ENCODE measurements at places on chromosomes 4 and X. TPM values are rescaled to one million over a fixed set of nuclear protein-coding genes. Genes with fewer than 3 reads are reported as not detected.

Gene GC
- not detected for total RNA-seq

DNA sequence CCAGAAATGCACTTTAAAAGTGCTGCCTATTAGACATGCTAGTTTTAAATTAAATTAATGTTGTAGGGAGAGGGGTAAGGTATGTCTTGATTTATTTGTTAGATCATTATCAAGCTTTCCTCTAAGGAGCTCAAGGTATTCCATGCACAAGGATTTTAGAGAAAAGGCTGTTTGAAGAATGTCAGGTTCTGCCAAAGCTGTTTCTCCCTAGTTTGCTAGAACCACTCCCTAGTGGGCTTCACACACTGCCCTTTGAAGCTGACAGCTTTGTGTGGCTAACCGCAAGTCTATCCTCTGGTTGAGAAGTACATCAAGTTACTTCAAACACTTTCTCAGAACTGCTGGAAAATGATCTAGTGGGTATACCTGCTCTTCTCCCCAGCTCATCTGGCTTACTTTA is 32.3 kb downstream of the RASL11B start:
- H3K4me1 ChIP-seq: no peaks in the 10 kb centered on the region
- H3K4me3 ChIP-seq: no peak overlapping the region
- no peak for DNase-seq
- no peaks in the 10 kb centered on the region for H3K27me3 ChIP-seq

- no peak overlapping the region for H3K27ac ChIP-seq
- no peak for DNase-seq
- H3K27me3 ChIP-seq: peaks cover 14% of the 10 kb centered on the region
- no peak overlapping the region for H3K4me3 ChIP-seq
These were observed 38.1 kb upstream of the STIM2 start for GRCh38 chr4:26822546-26822945.

- no peaks in the 10 kb centered on the region for H3K27me3 ChIP-seq
- H3K27ac ChIP-seq: no peak overlapping the region
- no peak overlapping the region for H3K4me3 ChIP-seq
- H3K36me3 ChIP-seq: no peaks in the 10 kb centered on the region
- H3K4me1 ChIP-seq: no peaks in the 10 kb centered on the region
- DNase-seq: no peak
These were observed 33.2 kb upstream of the CLDN24 start for GRCh38 chr4:183355405-183355804.

- no peaks in the 10 kb centered on the region for H3K4me1 ChIP-seq
- no peaks in the 10 kb centered on the region for H3K36me3 ChIP-seq
- no peak for DNase-seq
- no peaks in the 10 kb centered on the region for H3K27me3 ChIP-seq
- no peak overlapping the region for H3K27ac ChIP-seq
These were observed 10.8 kb downstream of the CETN2 start for GRCh38 chrX:152819732-152820131.

DNA sequence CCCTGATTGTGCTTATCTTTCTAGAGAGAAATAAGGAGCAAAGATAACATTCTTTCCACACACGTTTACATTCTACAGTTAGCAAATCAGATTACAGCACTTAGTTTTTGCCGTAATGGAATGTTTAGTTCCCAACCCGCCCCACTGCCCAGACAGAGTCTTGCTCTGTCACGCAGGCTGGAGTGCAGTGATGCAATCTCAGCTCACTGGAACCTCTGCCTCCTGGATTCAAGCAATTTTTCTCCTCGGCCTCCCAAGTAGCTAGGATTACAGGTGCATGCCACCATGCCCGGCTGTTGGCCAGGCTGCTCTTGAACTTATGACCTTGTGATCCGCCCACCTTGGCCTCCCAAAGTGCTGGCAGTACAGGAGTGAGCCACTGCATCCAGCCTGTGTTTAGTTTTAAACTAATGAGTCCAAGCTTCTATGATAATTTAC is 8.4 kb upstream of the PRPS1 start:
- H3K4me3 ChIP-seq: no peak overlapping the region
- no peaks in the 10 kb centered on the region for H3K36me3 ChIP-seq
- no peak for DNase-seq
- H3K27ac ChIP-seq: no peak overlapping the region

GRCh38 chr4:147865926-147866325 is 134.0 kb downstream of the ARHGAP10 start:
- no peak overlapping the region for H3K4me3 ChIP-seq
- no peaks in the 10 kb centered on the region for H3K27me3 ChIP-seq
- no peak overlapping the region for H3K27ac ChIP-seq
- no peaks in the 10 kb centered on the region for H3K36me3 ChIP-seq

- H3K27me3 ChIP-seq: no peaks in the 10 kb centered on the region
- peaks cover 28% of the 10 kb centered on the region for H3K36me3 ChIP-seq
- H3K4me1 ChIP-seq: no peaks in the 10 kb centered on the region
- H3K27ac ChIP-seq: no peak overlapping the region
- H3K4me3 ChIP-seq: no peak overlapping the region
- DNase-seq: no peak
These were observed 91.8 kb downstream of the PDE5A start for GRCh38 chr4:119536572-119537528.

GRCh38 chr4:79311279-79311678 is 14.6 kb downstream of the NAA11 start:
- no peaks in the 10 kb centered on the region for H3K36me3 ChIP-seq
- no peak overlapping the region for H3K4me3 ChIP-seq
- no peak for DNase-seq
- H3K27me3 ChIP-seq: no peaks in the 10 kb centered on the region
- no peaks in the 10 kb centered on the region for H3K4me1 ChIP-seq
- H3K27ac ChIP-seq: no peak overlapping the region

DNA sequence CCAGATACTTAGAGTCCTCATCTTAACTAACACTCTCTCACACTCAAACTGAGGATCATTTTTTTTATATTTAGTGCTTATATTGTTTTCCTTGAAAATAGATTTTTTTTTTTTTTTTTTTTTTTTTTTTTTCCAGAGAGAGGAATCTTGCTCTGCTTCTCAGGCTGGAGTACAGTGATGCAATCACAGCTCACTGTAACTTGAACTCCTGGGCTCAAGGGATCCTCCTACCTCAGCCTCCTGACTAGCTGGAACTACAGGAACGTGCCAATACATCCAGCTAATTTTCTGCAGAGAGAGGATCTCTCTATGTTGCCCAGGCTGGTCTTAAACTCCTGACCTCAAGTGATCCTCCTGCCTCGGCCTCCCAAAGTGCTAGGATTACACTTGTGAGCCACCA is 650.3 kb upstream of the ATOH1 start:
- no peaks in the 10 kb centered on the region for H3K4me1 ChIP-seq
- no peak for DNase-seq
- no peak overlapping the region for H3K4me3 ChIP-seq
- H3K27ac ChIP-seq: no peak overlapping the region
- no peaks in the 10 kb centered on the region for H3K27me3 ChIP-seq
- no peaks in the 10 kb centered on the region for H3K36me3 ChIP-seq

GRCh38 chrX:130770615-130771014 is 132.4 kb downstream of the ENOX2 start:
- no peaks in the 10 kb centered on the region for H3K36me3 ChIP-seq
- H3K27ac ChIP-seq: no peak overlapping the region
- DNase-seq: no peak
- H3K27me3 ChIP-seq: no peaks in the 10 kb centered on the region

Data from spleen (tissue), 13 donors.